ENCODE measurements at places on chromosomes 5 and 9. TPM values are rescaled to one million over a fixed set of nuclear protein-coding genes. Genes with fewer than 3 reads are reported as not detected.
A peak's percentile ranks its signal among the peaks of the same experiment; 100 is the strongest.

GRCh38 chr5:111311666-111312065 lies 87.5 kb downstream of the CAMK4 start:
- no peak for DNase-seq

SOHLH1 gene
- not detected for total RNA-seq

DNA sequence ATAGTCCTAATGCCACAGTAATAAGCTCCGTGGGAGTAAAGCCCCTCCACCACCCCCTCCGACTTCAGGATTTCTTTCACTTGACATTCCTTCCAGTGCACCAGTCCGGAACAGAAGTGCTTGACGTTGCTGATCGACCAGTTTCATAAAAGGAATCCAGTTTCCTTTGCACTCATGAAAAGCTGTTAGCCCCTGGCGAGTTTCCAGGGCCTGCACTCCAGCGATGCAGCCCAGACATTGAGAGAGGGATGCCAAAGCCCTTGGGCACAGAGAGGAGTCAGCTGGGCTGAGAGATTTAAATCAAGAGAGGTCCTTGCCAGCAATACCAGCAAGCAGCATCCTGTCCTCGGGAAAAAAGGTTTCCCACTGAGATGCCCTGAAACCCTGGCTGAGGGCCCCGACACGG lies 170.1 kb downstream of the GABBR2 start:
- DNase-seq = peak; percentile 52

GRCh38 chr5:73968729-73969128 lies 342.7 kb downstream of the ARHGEF28 start:
- DNase-seq = no peak

- peak; percentile 55 for DNase-seq
Measured at GRCh38 chr9:15295761-15296405, 11.1 kb downstream of the TTC39B start.

GRCh38 chr5:170355601-170356098 lies 33.5 kb downstream of the KCNMB1 start:
- no peak for DNase-seq

DNA sequence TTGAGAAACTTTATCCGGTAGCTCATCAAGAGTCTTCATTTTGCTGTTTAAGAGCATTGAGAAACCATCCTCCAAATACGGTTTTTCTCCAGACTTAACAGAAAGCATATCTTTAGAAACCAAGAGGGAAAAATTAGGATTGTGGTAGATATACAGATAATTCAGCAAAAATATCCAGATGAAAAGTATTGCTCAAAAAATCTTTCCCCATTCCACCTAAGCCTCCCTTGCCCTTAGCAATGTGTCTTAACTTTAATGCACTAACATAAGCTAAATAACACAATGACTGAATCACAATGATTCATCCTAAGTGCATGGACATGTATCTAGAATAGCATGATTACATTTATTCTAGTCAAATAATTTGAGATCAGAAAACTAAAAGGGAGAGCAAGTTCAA lies 130.3 kb upstream of the TARS1 start:
- DNase-seq = peak; percentile 3

- no peak for DNase-seq
Measured at GRCh38 chr5:42943931-42944631, 96.0 kb downstream of the ANXA2R start.

DNA sequence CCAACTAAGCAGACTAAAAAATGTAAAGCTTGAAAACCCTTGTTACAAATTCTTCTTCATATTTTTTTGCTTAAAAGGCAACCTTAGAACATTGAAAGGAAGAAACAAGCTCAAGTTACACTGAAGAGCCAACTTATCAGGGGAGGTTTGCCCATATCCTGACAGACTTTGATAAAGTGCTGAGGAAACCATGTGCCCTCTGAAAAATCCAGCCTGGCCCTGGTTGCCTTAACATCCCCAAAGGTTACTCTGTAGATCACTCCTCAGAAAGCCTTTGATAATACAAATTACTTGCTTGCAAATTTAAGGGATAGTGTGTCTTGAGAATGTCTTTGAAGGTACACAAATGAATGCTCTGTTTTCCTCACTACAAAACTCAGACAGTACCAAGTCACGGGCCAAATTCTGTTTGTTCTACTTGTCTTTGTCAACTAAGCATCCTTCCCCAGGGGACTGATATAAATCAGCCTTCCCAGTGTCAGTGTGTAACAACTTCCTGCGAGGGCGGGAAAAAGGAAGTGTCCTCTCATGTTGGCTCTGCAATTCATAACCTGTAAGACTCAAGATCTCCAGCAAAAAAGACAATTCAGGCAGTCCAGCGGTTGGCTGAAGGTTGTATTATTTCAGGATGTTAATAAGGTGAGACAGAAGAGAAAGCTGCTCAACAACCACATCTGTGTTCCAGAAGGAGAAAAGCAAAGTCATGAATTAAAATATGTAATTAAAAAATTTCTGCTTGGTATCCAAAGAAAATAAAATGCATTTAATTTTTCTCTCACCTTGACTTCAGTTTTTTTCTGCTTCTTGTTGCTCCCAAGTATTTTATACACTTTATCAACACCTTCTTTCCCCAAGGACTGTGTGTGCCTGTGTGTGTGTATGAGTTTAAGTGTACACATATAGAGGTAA lies 199.9 kb downstream of the PIK3R1 start:
- DNase-seq = no peak

Data from Daoy (cell line).